Dermis lymphatic vessel endothelial cell (primary cell): ENCODE measurements at places on chromosomes 5 and 9. TPM values are rescaled to one million over a fixed set of nuclear protein-coding genes. Genes with fewer than 3 reads are reported as not detected.

AQP7 gene
- 0.11 TPM in 1 of 2 replicates, not detected in the other for total RNA-seq

STOM gene
- total RNA-seq = 227 and 531 TPM in 2 replicates

PCDHA3 gene
- total RNA-seq = 0.11 and 0.17 TPM in 2 replicates

SLC23A1 gene
- not detected in 2 replicates for total RNA-seq

ADAMTS19 gene
- total RNA-seq = not detected in 2 replicates

HAVCR2 gene
- total RNA-seq = 0.11 and 1.5 TPM in 2 replicates
